Right lobe of liver (tissue), 6 donors: ENCODE measurements at places on chromosomes 5 and 9. TPM values are rescaled to one million over a fixed set of nuclear protein-coding genes. Genes with fewer than 3 reads are reported as not detected.

GPX3 gene
- total RNA-seq = 825 TPM

C9orf153 gene
- total RNA-seq = 0.37 TPM

RANBP6 gene
- total RNA-seq = 8.1 TPM

PCDHGC3 gene
- total RNA-seq = 6.8 TPM

PCDHA13 gene
- total RNA-seq = 1.2 TPM

WDR38 gene
- total RNA-seq = not detected

ARHGEF28 gene
- total RNA-seq = 14.9 TPM

C1QTNF3 gene
- 3.6 TPM for total RNA-seq

GABRA1 gene
- not detected for total RNA-seq

GRIN1 gene
- total RNA-seq = not detected

LIFR gene
- 14.3 TPM for total RNA-seq

- H3K4me3 ChIP-seq = no peak overlapping the region
- H3K27me3 ChIP-seq = no peaks in the 10 kb centered on the region
- no peak for DNase-seq
- H3K4me1 ChIP-seq = no peaks in the 10 kb centered on the region
Observed at GRCh38 chr5:172048539-172049101, 42.2 kb upstream of the FBXW11 start.

DNA sequence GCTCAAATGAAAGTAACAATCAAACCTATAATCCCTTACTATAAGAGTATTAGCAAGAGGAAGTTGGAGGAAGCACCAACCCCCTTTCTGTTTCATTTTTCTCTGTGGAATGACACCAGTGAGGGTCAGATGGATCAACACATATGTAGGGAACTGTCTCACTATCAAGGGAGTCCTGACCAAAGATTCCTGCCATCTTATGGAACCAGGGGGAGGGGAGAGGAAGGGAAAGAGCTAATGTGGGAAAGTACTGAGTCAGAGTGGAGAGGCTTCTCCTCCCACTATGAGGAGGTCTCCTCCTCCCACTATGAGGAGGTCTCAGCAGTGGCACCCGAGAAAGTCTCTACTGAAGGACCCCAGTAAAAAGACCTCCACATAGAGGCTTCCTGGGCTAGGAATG is 73.3 kb upstream of the PCSK1 start:
- no peaks in the 10 kb centered on the region for H3K4me1 ChIP-seq
- no peak overlapping the region for H3K4me3 ChIP-seq
- DNase-seq = no peak

GRCh38 chr5:84635235-84636055 is 250.8 kb upstream of the EDIL3 start:
- DNase-seq = peak; percentile 35
- H3K4me1 ChIP-seq = no peaks in the 10 kb centered on the region
- H3K36me3 ChIP-seq = no peaks in the 10 kb centered on the region
- no peaks in the 10 kb centered on the region for H3K27me3 ChIP-seq
- H3K27ac ChIP-seq = no peak overlapping the region

GRCh38 chr5:73027361-73027760 is 71.5 kb downstream of the FCHO2 start:
- DNase-seq = no peak
- H3K27me3 ChIP-seq = no peaks in the 10 kb centered on the region
- no peaks in the 10 kb centered on the region for H3K4me1 ChIP-seq
- H3K27ac ChIP-seq = no peak overlapping the region

DNA sequence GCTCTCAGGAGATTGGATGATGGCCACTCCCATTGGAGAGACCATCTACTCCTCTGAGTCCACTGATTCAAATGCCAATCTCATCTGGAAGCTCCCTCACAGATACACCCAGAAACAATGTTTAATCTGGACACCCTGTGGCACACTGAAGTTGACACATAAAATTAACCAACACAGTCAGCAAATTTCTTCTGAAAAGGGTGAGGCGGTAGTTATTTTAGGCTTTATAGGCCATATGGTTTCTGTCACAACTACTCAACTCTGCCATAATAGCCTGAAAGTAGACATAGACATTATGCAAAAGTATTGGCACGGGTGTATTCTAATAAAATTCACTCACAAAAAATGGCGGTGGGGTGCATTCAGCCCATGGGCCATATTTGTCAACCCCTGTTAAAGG is 244.5 kb upstream of the VLDLR start:
- H3K27ac ChIP-seq = no peak overlapping the region
- no peaks in the 10 kb centered on the region for H3K36me3 ChIP-seq
- H3K4me3 ChIP-seq = no peak overlapping the region
- no peaks in the 10 kb centered on the region for H3K4me1 ChIP-seq
- no peaks in the 10 kb centered on the region for H3K27me3 ChIP-seq

DNA sequence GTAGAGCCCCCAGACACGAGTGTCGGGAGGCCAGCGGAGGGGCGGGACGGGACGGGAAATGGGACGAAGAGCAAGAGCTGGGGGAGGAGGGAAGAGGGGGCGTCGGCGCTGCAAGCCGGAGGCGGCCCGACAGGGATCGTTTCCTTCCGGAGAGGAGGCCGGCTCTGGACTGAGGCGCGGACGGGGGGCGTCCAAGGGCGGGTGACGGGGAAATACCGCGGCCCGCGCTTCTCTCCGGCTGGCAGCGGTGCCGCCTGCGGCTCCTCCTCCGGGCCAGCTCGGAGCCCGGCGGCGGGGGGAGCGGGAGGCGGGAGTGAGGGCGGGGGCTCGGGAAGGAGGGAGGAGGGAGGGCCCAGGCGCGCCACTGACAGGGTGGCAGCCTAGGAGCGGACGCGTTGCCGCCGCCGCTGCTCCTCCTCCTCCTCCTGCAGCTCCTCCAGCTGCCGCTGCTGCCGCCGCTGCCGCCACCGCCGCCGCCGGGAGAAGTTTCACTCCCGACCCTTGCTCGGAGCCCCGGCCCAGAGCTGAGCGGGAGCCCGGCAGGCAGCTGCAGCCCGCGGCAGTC is at the start of gene CHSY3:
TSS of gene CHSY3 (plus strand) at position 364 of the 565 bp plus-strand sequence.
- H3K4me3 ChIP-seq = peak within 1 kb of the TSS; percentile 63
- H3K36me3 ChIP-seq = no peaks in the 10 kb centered on the region
- peak within 1 kb of the TSS; percentile 49 for H3K27ac ChIP-seq
- H3K27me3 ChIP-seq = no peaks in the 10 kb centered on the region
- DNase-seq = peak; percentile 94
- H3K4me1 ChIP-seq = no peaks in the 10 kb centered on the region

GRCh38 chr5:56169281-56169680 is 63.8 kb downstream of the ANKRD55 start:
- H3K4me3 ChIP-seq = no peak overlapping the region
- no peaks in the 10 kb centered on the region for H3K36me3 ChIP-seq
- H3K27me3 ChIP-seq = no peaks in the 10 kb centered on the region
- no peaks in the 10 kb centered on the region for H3K4me1 ChIP-seq
- DNase-seq = no peak

DNA sequence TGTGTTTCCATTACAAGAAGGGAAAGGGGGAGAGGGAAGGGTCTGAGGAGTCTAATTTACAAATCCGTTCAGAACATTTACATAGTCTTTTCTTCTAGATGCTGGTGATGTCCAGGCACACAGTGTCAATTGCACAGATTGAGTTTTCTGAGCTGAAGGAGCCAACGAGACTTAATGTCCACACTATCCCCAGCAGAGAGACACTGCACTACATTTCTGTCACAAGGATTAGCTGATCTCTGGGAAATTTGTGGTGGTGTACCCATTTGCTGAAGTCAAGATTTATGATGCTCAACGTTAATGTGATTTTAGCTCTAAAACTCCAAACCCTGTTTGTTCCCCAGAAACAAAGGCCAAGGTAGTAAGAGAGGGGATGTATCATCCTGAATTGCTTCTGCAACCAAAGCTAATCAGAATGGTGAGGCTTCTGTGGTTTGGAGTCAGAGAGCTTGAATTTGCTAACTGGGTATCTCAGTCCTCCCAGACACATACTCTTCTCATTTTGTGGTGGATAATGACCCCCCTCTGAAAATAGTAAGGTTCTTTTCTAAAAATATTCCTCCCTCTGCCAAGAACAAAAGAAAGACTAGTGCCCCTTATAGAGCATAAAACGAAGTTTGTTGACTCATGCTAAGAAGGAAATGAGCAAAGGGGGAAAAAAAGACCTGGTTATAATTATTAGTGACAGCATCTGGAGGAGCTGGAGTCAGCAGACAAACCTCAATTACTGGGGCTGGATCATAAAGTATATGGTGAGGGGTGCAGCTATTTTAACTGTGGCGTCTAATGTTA is 416.9 kb downstream of the PSAT1 start:
- no peaks in the 10 kb centered on the region for H3K36me3 ChIP-seq
- H3K4me1 ChIP-seq = no peaks in the 10 kb centered on the region
- no peak overlapping the region for H3K4me3 ChIP-seq
- DNase-seq = no peak
- no peaks in the 10 kb centered on the region for H3K27me3 ChIP-seq

DNA sequence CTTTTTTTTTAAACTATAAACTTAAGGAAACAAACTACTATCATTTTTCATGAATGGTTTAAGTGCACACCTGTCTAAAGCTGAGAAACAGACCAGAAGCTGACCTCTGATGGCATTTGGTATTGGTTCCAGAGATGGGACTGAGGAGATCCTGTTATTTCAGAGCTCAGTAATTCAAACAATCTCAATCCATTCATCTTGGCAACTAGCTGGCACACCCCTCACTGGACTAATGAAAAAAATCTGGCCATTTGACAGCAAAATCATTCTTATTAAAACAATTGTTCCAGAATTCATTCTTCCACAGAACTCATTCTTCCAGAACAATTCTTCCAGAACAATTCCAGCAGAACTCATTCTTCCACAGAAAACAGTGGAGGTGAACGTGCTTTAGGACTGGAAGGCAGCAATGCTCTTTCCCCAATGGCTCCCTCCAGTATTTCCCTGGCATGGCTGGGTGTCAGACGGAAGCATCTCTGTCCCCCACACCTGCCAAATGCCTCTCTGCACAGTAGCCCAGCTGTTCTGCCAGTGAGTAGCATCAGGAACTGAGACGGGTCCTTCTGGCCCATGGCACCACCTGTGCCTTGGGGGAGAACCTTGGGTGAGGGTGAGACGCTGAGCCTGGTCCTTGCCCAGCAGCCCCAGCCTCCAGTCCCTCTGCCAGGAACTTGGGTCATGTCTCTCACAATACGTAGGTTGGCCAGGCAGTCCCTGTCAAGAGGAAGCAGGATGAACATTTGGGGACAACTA is 87.5 kb upstream of the EQTN start:
- no peak for DNase-seq
- H3K4me3 ChIP-seq = no peak overlapping the region
- H3K4me1 ChIP-seq = peaks cover 3% of the 10 kb centered on the region
- H3K36me3 ChIP-seq = no peaks in the 10 kb centered on the region
- H3K27ac ChIP-seq = no peak overlapping the region
- no peaks in the 10 kb centered on the region for H3K27me3 ChIP-seq

DNA sequence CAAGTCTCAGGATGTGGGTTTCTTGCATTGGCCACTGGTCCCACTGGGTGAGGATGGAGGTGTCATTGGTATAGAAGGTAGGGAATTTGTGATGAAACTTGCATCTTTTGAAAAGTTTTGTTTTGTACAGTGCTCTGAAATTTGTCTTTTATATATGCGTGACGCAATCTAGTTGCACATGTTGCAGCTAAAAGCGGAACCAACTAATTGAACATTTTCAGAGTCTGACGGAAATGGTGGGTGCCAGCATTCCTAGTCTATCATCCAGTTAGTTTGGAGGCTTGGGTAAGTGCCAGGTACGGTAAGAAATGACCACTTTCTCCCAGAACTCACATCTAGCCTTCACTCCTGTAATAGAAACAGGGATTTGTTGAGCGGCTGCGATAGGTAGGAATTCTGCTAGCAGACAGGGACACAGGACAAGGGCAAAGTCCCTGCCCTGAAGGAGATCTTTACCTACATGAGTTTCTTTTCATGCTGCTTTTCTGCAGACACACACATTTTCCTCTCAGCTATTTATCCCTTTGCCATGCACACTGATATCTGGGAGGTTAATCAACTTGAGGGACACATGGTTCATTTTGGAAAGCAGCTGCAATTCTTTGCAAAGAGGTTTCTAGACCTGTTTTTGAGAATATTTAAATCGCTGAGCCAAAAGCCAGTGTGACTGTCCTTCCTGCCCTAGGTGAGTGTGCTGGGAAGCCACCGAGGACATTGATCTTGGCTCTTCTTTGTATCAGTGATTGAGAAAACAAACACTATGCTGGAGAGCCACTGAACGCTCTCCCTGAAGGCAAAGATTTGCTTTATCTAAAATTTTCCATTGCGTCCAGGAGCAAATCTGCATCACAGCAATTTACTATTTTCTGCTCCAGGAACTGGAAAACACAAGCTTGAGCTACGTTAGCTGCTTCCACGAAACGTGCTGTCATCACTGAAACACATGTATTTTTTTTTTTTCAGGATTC is 89.7 kb downstream of the DAP start:
- H3K27me3 ChIP-seq = no peaks in the 10 kb centered on the region
- H3K36me3 ChIP-seq = no peaks in the 10 kb centered on the region
- H3K4me1 ChIP-seq = no peaks in the 10 kb centered on the region
- peak overlapping the region; percentile 8 for H3K4me3 ChIP-seq
- H3K27ac ChIP-seq = peak overlapping the region; percentile 91

- H3K27ac ChIP-seq = no peak overlapping the region
- no peak overlapping the region for H3K4me3 ChIP-seq
- H3K36me3 ChIP-seq = no peaks in the 10 kb centered on the region
- H3K4me1 ChIP-seq = no peaks in the 10 kb centered on the region
Observed at GRCh38 chr9:73180403-73180802, 28.7 kb downstream of the ANXA1 start.

DNA sequence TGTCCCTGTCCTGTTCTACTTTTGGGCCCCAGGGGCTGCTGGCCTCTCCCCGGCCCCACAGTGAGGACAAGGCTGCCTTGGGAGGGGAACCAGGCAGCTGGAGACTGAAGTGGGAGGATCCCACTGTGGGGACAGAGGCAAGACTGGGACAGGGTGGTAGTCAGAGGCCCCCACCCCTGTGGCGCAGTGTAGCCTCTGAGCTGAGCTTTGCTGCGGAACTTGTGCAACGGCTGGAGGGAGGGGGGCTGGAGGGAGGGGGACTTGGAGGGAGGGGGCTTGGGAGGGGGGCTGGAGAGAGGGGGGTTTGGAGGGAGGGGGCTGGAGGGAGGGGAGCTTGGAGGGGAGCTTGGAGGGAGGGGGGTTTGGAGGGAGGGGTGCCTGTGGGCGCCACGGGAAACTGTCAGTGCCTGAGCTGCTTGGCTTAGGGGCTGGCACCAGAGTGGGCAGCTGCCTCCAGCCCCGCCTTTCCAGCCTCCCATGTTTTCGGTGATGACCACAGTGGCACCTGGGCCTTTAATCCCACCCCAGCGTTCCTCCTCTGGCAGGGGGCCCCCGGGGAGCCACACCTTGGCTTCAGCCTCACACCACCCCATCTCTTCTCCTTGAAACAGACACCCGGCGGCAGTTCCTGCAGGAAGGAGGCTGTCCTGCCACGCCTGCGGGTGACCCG is 2.3 kb upstream of the FUT7 start:
- H3K27ac ChIP-seq = peak overlapping the region; percentile 18
- no peaks in the 10 kb centered on the region for H3K27me3 ChIP-seq
- H3K4me3 ChIP-seq = peak overlapping the region; percentile 21
- H3K36me3 ChIP-seq = no peaks in the 10 kb centered on the region
- no peak for DNase-seq
